NAMALWA (cell line): ENCODE measurements at places on chromosomes 3 and 15.

GRCh38 chr3:48334605-48335004 lies 1.1 kb upstream of the SPINK8 start:
- no peak for DNase-seq

GRCh38 chr15:95975212-95975611 lies 355.3 kb upstream of the NR2F2 start:
- DNase-seq, result no peak

DNA sequence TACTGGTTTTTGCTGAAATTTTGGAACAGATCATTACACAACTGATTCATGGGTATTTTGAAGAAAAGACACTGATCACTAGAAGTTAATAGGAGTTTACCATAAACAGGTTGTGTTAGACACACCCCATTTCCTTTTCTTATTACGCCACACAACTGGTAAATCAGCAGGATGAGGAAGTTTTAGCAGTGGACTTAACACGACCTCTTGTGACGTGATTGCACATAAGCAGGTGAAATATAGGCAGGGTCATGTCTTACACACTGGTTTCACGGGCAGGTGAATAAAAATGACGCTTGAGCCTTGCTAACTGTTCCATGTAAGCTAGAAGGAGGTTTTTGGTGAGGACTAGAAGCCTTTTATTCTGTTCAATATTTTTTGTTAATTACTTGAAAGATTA lies 27.1 kb upstream of the TPRG1 start:
- peak; percentile 35 for DNase-seq

DNA sequence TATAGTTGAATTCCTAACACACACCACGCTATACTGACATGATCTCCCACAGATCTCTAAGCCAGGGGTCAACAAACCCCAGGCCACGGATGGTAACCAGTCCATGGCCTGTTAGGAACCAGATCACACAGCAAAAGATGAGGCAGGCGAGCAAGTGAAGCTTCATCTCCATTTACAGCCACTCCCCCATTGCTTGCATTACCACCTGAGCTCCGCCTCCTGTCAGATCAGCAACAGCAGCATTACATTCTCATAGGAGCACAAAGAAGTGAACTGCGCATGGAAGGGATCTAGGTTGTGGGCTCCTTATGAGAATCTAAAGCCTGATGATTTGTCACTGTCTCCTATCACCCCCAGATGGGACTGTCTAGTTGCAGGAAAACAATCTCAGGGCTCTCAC lies 2.7 kb downstream of the PDCD7 start:
- peak; percentile 26 for DNase-seq

DNA sequence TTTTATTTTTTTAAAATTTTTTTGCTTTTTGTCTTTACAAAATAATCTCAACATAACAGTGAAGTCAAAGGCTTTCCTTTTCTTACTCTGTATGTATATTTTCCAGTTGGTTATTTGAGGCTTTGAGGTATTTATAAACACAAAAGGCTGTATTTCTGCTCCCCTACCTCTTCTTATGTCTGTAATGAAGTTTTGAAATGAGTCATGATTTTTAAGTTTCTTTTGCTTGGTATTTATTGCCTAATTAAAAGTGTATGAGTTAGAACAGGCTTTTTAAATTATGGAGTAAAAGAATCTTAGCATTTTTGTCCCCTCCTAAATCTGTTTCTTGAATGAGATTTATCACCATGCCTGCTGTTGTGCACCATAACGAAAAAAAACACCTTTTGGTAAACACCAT lies 66.0 kb downstream of the DCUN1D1 start:
- DNase-seq, result no peak
